ENCODE measurements at places on chromosomes 5 and 9. TPM values are rescaled to one million over a fixed set of nuclear protein-coding genes. Genes with fewer than 3 reads are reported as not detected.
A peak's percentile ranks its signal among the peaks of the same experiment; 100 is the strongest.

GRCh38 chr9:122912671-122912963 lies 506 bp downstream of the ZBTB6 start:
- no peak for DNase-seq
- no peaks in the 10 kb centered on the region for H3K27me3 ChIP-seq
- H3K4me3 ChIP-seq = peak overlapping the region; percentile 59
- peaks cover 7% of the 10 kb centered on the region for H3K4me1 ChIP-seq
- H3K36me3 ChIP-seq = peaks cover 16% of the 10 kb centered on the region

GRCh38 chr5:45596320-45596719 lies 99.9 kb downstream of the HCN1 start:
- H3K4me3 ChIP-seq = no peak overlapping the region
- H3K4me1 ChIP-seq = no peaks in the 10 kb centered on the region
- H3K27me3 ChIP-seq = no peaks in the 10 kb centered on the region
- H3K36me3 ChIP-seq = no peaks in the 10 kb centered on the region
- no peak for DNase-seq
- no peak overlapping the region for H3K27ac ChIP-seq

DNA sequence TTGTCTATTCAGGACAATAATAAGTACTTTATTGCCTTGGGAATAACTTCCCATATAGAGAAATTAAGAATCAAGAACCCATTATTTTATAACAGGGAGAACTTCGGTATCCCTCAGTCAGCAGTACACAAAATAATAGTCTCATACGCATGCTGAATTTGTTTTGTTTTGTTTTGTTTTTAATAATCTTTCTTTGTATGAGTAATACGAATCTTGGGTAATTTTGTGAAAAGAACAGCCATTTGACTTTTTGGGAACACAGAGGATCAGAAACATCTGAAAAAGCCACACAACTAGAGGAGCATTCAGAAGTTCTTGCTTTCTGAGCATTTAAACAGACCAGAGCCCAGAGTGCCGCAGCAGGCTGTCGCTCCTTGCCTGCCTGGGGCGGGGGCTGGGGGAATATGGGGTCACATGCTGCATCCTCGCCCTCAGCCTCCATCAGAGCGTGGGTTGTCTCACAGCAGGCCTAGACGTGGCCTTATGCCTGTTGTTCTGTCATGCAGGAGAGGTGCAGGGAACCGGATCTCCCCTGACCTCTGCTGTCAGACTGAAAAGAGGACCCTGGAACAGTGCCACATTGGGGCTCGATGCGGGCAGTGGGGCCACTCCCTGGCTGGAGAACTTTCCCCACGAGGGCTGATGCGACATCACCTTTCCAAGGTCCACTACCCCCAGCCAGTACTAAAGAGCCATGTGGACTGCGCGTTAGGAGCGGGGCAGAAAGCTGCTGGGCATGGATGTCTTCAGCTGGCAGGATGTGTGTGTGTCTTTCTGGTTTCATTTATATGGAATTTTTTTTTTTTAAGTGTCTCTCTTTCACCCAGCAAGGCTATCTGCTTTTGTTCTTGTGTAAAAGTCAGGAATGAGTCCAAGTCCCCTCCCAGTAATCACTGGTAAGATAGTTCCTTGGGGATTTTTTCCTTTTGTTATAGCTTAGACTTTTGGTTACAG lies 133.4 kb upstream of the OTULINL start:
- no peak overlapping the region for H3K4me3 ChIP-seq
- no peak for DNase-seq
- H3K36me3 ChIP-seq = peaks cover 14% of the 10 kb centered on the region
- peaks cover 14% of the 10 kb centered on the region for H3K4me1 ChIP-seq

DNA sequence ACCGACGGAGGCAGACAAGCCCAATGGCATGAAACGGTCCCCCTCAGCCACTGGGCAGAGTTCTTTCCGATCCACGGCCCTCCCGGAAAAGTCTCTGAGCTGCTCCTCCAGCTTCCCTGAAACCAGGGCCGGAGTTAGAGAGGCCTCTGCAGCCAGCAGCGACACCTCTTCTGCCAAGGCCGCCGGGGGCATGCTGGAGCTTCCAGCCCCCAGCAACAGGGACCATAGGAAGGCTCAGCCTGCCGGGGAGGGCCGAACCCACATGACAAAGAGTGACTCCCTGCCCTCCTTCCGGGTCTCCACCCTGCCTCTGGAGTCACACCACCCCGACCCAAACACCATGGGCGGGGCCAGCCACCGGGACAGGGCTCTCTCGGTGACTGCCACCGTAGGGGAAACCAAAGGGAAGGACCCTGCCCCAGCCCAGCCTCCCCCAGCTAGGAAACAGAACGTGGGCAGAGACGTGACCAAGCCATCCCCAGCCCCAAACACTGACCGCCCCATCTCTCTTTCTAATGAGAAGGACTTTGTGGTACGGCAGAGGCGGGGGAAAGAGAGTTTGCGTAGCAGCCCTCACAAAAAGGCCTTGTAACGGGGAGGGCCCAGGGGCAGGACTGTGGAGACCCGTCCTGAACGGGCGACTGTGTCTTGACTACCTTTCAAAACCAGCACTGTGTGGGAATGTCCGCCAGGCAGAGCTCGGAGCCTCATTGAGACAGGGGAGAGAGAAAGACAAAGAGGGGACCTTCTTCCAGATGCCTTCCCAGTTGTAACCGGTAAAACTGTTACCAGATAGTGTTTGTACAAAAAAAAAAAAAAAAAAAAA lies 29.9 kb downstream of the CD180 start:
- peak overlapping the region; percentile 14 for H3K27ac ChIP-seq
- H3K4me1 ChIP-seq = peaks cover 4% of the 10 kb centered on the region
- DNase-seq = no peak

- H3K36me3 ChIP-seq = no peaks in the 10 kb centered on the region
- H3K4me1 ChIP-seq = peaks cover 7% of the 10 kb centered on the region
- no peak overlapping the region for H3K4me3 ChIP-seq
- DNase-seq = no peak
Measured at GRCh38 chr5:133825631-133826289, 142.7 kb downstream of the C5orf15 start.

DNA sequence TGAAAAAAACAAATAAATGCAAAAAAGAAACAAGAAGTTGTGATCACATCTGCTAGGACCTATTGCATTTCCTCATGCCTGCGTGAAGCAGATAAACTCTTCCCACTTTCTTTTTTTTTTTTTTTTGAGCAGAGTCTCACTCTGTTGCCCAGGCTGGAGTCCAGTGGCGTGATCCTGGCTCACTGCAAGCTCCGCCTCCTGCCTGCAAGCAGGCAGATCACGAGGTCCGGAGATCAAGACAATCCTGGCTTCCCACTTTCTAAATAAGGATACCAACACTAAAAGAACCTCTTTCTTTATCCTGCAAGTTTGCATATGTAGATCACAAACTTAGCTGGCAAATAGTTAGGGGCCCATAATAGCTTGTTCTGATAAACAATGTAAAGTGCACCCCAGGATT lies 128.6 kb downstream of the ASTN2 start:
- H3K27ac ChIP-seq = no peak overlapping the region
- no peaks in the 10 kb centered on the region for H3K4me1 ChIP-seq
- H3K4me3 ChIP-seq = no peak overlapping the region

- peaks cover 34% of the 10 kb centered on the region for H3K4me1 ChIP-seq
- H3K36me3 ChIP-seq = no peaks in the 10 kb centered on the region
- peak overlapping the region; percentile 22 for H3K27ac ChIP-seq
- no peaks in the 10 kb centered on the region for H3K27me3 ChIP-seq
- peak; percentile 36 for DNase-seq
- H3K4me3 ChIP-seq = no peak overlapping the region
Measured at GRCh38 chr9:108484468-108484867, 371.3 kb downstream of the ACTL7B start.

DNA sequence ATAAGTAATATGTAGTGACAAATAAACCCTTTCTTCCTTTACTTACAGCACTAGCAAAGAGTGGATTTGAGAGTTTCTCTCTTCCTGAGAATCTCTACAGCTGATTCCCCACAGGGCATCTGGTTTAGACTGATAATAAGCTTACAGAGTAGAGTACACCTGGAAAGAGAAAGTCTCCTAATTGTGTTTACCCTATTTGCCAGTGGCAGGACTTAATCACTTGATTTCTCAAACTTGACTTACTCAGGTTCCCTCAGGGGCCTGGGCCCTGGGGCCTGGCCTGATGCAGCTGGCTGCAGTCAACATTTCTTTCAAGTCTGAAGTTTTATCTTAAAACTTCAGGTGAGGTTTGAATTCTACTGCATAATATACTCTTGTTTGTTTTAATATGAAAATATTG lies 38.0 kb upstream of the UBTD2 start:
- H3K36me3 ChIP-seq = no peaks in the 10 kb centered on the region
- H3K4me3 ChIP-seq = no peak overlapping the region
- DNase-seq = no peak
- no peaks in the 10 kb centered on the region for H3K27me3 ChIP-seq
- peaks cover 10% of the 10 kb centered on the region for H3K4me1 ChIP-seq
- H3K27ac ChIP-seq = peak overlapping the region; percentile 52

DNA sequence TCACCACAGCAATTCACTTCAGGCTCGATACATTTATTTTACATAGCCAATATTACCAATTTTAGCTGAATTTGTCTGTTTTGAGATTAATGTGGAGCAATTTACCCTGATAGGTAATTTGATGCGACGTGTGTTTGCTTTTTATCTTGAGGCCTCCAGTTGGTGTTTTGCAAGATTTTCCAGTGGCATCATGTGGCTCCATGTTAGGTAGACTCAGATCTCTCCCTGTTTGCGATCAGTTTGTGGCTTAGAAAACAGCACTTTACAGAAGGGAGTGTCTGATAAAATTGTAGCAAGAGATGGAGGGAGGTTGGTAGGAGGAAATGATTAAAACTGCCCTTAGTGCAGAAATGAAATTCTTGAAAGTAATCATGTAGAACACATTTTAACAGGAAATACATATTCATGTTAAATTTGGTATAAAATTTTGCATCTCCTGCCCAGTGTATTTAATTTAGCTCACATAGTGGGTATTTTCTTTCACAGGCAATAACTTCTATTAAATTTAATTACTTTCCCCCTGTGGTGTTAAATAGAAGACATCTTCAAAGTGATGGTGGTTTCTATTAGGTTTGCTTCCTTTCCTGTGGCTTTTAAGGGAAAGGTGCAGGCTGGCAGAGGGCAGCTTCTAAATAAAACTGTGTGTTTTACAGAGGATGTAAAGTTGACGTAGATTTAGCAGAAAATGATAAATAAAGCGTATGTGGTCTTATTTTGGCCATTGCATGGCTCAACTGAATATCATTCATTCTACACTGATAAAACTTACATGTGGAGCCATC lies 135.8 kb downstream of the KDM4C start:
- H3K4me3 ChIP-seq = no peak overlapping the region
- no peak for DNase-seq
- no peaks in the 10 kb centered on the region for H3K27me3 ChIP-seq
- no peak overlapping the region for H3K27ac ChIP-seq
- H3K36me3 ChIP-seq = peaks cover 1% of the 10 kb centered on the region

GRCh38 chr5:10477943-10478342 lies 36.3 kb downstream of the ROPN1L start:
- H3K36me3 ChIP-seq = no peaks in the 10 kb centered on the region
- no peak overlapping the region for H3K4me3 ChIP-seq

GRCh38 chr9:73265876-73266275 lies 114.2 kb downstream of the ANXA1 start:
- H3K4me1 ChIP-seq = peaks cover 5% of the 10 kb centered on the region
- no peaks in the 10 kb centered on the region for H3K36me3 ChIP-seq
- H3K27ac ChIP-seq = no peak overlapping the region

DNA sequence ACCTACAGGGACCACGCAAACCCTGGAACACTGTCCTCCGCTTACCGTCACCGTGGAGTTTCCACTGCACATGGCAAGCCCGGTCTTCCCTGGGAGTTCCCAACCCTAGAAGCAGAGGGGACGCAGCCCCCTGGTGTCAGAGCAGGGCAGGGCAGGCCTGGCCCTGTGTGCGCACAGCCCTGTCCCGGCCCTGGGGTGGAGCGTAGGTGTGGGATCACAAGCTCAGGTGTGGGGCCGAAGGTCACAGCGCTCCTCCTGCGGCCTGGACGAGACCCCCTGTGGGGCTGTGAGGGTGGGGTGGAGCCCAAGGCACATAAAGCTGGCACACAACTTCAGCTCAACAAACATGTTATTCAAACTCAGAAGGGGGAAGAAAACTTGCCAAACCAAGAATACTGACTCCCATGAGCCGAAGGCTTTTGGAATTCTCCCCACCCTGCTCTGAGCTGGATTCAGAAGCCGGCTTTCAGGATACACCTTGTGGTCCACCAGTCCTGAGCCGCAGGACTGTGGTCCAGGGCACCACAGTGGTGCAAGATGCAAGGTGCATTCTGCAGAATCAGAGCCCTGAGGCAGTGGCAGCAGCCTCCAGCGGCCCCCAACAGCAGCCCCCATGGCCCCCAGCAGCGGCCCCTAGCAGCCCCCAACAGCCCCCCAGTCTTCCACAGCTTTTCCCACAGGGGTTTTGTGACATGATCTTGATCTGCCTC lies 11.8 kb upstream of the EXOC3 start:
- H3K27ac ChIP-seq = no peak overlapping the region
- H3K27me3 ChIP-seq = no peaks in the 10 kb centered on the region
- H3K4me3 ChIP-seq = no peak overlapping the region
- peaks cover 4% of the 10 kb centered on the region for H3K4me1 ChIP-seq
- H3K36me3 ChIP-seq = no peaks in the 10 kb centered on the region

GRCh38 chr5:120927950-120928530 lies 463.9 kb downstream of the PRR16 start:
- no peaks in the 10 kb centered on the region for H3K36me3 ChIP-seq
- H3K4me1 ChIP-seq = no peaks in the 10 kb centered on the region
- H3K27me3 ChIP-seq = no peaks in the 10 kb centered on the region

GRCh38 chr5:160036884-160037283 lies 27.9 kb downstream of the TTC1 start:
- H3K4me1 ChIP-seq = no peaks in the 10 kb centered on the region
- H3K27ac ChIP-seq = no peak overlapping the region
- DNase-seq = no peak
- peaks cover 8% of the 10 kb centered on the region for H3K36me3 ChIP-seq
- no peaks in the 10 kb centered on the region for H3K27me3 ChIP-seq

GRCh38 chr9:16633794-16634193 lies 236.7 kb downstream of the BNC2 start:
- H3K36me3 ChIP-seq = no peaks in the 10 kb centered on the region
- H3K4me3 ChIP-seq = no peak overlapping the region
- H3K4me1 ChIP-seq = peaks cover 13% of the 10 kb centered on the region
- no peak overlapping the region for H3K27ac ChIP-seq

- DNase-seq = no peak
- no peak overlapping the region for H3K27ac ChIP-seq
- H3K27me3 ChIP-seq = no peaks in the 10 kb centered on the region
- no peaks in the 10 kb centered on the region for H3K4me1 ChIP-seq
- H3K4me3 ChIP-seq = no peak overlapping the region
Measured at GRCh38 chr5:22372376-22372775, 480.8 kb downstream of the CDH12 start.

DNA sequence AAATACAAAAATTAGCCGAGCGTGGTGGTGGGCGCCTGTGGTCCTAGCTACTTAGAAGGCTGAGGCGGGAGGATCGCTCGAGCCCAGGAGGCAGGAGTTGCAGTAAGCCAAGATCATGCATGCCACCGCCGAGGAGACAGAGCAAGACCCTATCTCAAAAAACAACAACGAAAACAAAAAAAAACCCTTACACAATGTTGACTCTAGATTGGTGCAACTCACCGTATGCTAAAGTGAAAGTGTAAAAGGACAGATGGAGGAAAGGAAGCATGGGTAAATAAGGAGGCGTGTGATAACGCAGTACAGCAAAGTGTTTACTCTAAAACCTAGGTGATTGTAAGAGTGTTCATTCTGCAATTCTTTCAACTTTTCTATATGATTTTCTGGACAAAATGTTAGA lies 15.9 kb upstream of the RUFY1 start:
- no peak overlapping the region for H3K27ac ChIP-seq
- DNase-seq = no peak
- no peak overlapping the region for H3K4me3 ChIP-seq
- H3K36me3 ChIP-seq = no peaks in the 10 kb centered on the region
- no peaks in the 10 kb centered on the region for H3K27me3 ChIP-seq
- H3K4me1 ChIP-seq = no peaks in the 10 kb centered on the region

PLK2 gene
- 294 TPM for polyA plus RNA-seq

PCDHA3 gene
- polyA plus RNA-seq = not detected

ABLIM3 gene
- polyA plus RNA-seq = 10.4 TPM

ALDH7A1 gene
- 130 TPM for polyA plus RNA-seq

TRIP13 gene
- 37.8 TPM for polyA plus RNA-seq

SHOC1 gene
- 0.01 TPM for polyA plus RNA-seq

ZBED3 gene
- polyA plus RNA-seq = 0.50 TPM

NUDT12 gene
- 7.5 TPM for polyA plus RNA-seq

All from keratinocyte (primary cell).